ENCODE measurements at places on chromosomes 7 and 10.
A peak's percentile ranks its signal among the peaks of the same experiment; 100 is the strongest.

DNA sequence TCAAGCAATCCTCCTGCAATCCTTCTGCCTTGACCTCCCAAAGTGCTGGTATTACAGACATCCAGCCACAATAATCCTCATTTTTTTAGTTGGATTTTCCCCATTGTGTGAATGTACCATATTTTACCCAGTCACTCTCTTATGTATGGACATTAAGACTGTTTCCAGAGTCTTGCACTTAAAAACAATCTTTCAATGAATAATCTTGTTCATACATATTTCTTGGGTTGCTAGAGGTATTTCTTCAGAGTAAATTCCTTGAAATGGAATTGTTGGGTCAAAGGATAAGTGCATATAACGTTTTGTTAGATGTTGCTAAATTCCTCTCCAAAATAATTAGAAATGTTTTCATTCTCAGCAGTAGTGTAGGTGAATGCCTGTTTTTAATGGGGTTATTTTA lies 283.1 kb upstream of the KAT6B start:
- DNase-seq: no peak

DNA sequence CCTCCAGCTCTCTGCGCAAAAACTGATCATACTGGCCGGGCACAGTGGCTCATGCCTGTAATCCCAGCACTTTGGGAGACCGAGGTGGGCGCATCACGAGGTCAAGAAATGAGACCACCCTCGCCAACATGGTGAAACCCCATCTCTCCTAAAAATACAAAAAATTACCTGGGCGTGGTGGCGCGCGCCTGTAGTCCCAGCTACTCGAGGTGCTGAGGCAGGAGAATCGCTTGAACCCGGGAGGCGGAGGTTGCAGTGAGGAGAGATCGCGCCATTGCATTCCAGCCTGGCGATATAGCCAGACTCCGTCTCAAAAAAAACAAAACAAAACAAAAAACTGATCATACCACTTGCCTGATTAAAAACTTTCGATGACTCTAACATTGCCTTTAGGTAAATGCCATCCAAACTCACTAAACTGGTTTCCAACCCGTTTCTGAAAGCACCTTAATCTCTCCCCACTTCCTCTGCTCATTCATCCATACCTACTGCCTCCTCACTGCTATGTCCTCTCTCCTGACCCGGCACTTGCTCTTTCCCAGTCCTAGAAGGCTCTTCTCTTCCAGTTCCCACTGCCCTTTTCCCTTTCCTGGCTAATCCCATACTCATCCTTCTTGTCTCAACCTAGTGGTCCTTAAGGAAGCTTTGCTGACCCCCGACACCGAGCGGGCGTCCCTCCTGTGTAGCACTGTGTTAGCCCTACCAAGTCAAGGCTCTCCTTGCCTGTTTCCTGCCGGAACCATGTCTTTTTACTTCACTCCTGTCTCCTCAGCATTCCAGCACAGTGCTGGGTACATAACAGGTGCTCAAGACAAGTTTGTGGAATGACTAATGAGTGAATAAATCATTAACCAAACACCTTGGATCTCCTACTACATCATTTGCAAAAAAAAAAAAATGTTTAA lies 686 bp upstream of the MIOS start:
- DNase-seq: no peak

- DNase-seq: no peak
Observed at GRCh38 chr7:49245062-49245461, 320.7 kb downstream of the CDC14C start.

DNA sequence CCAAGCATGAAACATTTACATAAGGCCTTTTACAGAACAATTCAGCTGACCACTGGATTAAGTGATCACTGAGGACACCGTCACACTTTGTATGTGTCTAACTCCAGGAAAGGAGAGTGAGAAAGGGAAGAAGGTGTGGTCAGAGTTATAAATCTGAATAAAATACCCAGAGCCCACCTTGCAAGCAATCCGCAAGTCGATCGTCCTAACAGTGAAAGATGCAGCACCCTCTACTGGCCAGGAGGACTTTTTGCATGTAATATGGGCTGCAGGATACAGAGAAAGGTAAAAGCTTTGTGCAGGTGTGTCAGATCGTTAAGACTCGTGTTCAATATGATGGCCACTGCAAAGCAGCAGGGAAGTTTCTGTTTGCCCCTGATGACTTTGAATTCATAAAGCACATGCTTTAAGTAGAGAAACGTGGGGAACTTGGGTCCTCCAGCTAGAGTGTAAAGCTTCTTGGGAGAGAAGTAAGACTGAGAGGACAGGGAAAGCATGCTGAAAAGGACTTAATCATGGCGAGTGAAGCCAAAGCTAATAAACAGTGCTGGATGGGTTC lies 68.5 kb upstream of the BMPER start:
- peak; percentile 57 for DNase-seq

DNA sequence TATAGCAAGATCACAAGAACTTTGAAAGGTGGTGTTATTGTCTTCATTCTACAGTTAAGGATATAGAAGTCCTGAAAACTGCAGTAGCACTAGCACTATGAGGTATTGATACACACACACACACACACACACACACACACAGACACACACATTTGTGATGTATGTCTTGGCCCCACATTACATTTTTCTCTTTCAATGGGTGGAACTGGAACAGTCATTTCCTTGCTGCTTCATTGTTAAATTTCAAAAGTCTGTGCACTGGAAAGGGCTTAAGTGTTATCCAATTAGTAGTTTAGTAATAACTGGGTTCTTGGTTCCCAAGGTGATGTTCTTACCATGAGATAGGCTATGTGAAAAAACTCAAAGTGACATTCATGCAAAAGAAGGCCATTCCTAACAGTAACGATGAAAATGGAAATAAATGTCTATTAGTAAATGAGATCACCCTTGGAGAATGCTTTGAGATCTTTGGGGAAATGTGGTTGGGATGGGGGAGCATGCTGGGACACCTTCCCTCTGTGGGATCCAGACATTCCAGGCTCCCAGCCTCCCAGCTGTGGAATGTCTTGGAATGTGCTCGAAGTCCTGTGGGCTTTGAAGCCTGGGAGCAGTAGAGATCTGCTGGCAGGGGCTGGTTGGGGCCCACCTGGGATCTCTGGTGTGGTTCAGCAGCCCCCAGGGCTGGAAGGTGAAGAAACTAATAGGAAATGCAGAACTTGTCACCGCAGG lies 37.4 kb upstream of the CALD1 start:
- peak; percentile 83 for DNase-seq

Measured in fibroblast of mammary gland (primary cell).